ENCODE measurements at places on chromosomes 12 and 14. TPM values are rescaled to one million over a fixed set of nuclear protein-coding genes. Genes with fewer than 3 reads are reported as not detected.

The SLC15A4 gene
- 10.1 TPM for total RNA-seq

The TAS2R9 gene
- total RNA-seq, result not detected

The RFC5 gene
- 62.5 TPM for total RNA-seq

The RNASE13 gene
- total RNA-seq, result not detected

The CLEC2B gene
- 30.3 TPM for total RNA-seq

The SLCO1C1 gene
- not detected for total RNA-seq

GRCh38 chr12:1488908-1489381, 105.4 kb downstream of the FBXL14 start:
- DNase-seq, result peak; percentile 37

GRCh38 chr12:75712223-75712622, 200.8 kb upstream of the KRR1 start:
- no peak for DNase-seq

DNA sequence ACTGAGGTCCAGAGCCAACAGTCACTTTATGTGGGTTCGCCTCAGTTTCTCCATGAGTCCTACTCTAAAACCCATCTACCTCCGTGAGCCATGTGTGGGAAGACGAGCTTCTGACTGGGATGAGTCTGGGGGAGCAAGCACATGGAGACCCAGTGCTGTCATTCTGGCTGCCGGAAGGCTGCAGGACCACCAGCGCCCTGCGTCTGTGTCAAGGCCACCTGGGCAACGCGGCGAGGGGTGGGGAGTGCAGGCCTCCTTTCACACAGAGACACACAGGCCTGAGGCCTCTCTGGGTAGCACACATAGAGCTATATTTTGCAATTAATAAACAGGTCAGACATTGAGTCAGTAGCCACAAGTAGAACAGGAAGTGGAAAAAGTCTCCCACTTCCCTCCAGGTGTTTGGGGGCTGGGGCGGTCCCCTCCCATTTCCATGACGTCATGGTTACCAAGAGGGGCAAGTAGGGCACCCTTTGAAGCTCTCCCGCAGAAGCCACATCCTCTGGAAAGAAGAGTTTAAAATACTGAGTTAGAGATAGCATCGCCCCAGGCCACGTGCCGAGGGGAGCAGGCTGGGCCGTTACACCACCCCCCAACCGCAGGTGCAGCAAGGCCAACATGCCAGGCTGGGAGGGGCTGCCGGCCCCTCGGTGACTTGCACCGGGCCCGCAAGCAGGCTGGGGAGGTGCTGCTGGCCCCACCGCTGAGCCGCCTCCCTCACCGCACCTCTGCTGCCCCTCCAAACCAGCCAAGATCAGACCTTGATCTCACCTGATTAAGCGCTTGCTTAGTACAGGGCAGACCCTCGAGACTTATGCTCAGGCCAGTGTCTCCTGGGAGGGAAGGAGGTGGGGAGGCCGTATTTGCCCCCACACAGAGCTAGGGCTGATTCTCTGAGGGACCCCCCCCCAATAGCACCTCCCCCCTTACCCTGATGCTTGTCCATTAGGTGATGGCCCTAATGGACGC, 32.7 kb downstream of the DAD1 start:
- DNase-seq, result peak; percentile 99

GRCh38 chr14:53306911-53307310, 153.8 kb upstream of the DDHD1 start:
- no peak for DNase-seq

DNA sequence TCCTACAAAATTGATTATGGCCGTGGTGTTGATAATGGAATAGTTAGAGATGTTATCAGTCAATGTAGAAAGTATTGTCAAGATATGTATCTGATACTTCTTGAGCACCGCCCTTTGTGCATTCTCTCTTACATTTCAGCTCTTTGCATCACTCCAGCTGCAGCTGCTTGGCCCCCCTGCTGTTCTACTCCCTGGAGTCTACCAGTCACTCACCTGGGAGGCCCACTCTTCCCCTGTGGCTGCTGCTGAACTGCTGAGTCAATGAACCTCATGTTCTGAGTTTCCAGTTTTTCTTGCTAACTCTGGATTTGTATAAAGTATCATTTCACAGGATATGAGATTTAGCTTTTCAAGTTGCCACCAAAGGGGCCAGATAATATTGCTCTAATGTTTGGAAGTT, 312.8 kb upstream of the SLC16A7 start:
- DNase-seq, result no peak

GRCh38 chr14:51516706-51517395, 134.9 kb upstream of the FRMD6 start:
- DNase-seq, result no peak

DNA sequence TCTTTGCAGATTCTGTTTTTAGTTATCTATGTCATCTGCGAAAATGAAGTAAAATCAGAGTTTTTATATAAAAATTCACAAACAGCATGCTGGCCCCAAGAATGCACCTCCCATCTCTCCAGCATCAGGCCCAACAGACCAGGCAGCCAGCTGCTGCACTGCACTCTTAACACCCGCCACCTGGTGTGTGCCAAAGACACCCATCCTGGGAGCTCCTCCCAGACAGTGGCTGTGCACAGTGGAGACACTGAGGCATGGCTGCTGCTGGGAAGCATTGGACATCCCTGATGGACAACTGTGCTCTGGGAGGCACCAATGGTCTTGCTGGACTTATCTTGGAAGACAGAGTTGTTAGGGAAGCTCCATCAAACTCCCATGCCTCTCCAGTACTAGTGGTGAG, 817.2 kb downstream of the TMEM121 start:
- no peak for DNase-seq

- DNase-seq, result no peak
Observed at GRCh38 chr14:67940486-67941455, 121.2 kb downstream of the RAD51B start.

GRCh38 chr14:62691647-62692489, 353.4 kb downstream of the KCNH5 start:
- DNase-seq, result no peak

- no peak for DNase-seq
Observed at GRCh38 chr12:80681287-80681686, 26.1 kb upstream of the MYF6 start.

DNA sequence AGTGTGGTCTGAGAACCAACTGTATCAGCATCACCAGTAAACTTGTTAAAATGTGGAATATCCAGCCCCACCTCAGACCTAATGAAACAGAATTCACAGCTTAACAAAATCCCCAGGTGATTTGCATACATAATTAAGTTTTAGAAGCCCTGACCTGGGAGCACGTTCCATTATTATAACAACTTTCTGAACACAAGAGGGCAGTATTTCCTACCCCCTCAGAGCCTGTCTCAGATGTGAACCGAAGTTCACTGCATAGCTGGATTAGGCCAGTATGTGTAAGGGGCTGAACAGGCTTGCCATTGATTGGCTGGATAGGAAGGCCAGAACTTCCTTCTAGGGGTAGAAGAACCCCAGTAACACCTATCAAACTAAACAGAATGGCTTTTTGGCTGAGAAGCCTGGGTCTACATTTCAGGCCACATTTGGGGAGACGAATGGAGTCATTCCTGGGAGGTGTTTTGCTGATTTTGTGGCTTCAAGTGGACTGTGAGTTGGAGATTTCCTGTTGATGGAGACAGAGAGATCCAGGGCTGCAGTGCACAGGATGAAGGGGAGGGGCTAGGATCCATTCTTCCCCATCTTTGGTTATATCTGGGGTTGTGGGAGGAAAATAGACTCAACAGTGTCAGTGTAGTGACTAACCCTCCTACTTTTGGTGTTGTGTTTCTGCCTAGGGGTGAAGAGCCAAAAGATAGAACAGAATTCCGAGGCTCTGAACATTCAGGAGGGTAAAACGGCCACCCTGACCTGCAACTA, 94.7 kb upstream of the OR4E1 start:
- DNase-seq, result peak; percentile 39

GRCh38 chr14:49852301-49853157, at the start of gene NEMF:
NEMF (minus strand) TSS chr14:49852788; CDS start chr14:49852753, 35 bp downstream.
- DNase-seq, result peak; percentile 90

DNA sequence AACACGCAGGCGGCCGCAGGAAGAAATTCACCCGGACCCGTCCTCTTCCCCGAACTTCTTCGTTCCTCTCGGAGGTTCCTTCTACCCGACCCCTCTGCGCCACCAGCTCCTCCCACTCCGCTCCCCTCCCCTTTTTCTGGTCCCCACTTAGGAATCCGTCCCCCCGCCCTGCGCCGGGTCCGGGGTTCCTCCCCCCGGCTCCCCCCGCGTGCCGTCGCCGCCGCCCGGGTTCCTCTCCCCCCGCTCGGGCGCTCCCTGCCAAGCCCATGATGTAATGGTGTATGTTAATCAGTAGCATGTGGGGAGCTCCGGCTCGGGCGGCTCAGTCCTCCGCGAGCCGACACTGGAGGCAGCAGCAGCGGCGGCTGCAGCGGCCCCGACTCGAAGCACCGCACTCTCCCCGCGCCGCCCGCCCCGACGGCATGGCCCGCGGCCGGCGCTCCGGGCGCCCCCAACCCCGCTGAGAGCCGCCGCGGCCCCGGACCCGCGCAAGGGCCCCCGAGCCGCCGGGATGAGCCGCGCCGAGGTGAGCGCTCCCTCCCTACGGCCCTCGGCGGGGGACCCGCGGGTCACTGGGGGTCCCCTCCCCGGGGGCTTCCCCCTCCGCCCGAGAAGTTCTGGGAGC, 1.0 kb upstream of the SAMD4A start:
- DNase-seq, result peak; percentile 81

- DNase-seq, result no peak
Observed at GRCh38 chr12:123250471-123251383, 17.5 kb downstream of the MTRFR start.

DNA sequence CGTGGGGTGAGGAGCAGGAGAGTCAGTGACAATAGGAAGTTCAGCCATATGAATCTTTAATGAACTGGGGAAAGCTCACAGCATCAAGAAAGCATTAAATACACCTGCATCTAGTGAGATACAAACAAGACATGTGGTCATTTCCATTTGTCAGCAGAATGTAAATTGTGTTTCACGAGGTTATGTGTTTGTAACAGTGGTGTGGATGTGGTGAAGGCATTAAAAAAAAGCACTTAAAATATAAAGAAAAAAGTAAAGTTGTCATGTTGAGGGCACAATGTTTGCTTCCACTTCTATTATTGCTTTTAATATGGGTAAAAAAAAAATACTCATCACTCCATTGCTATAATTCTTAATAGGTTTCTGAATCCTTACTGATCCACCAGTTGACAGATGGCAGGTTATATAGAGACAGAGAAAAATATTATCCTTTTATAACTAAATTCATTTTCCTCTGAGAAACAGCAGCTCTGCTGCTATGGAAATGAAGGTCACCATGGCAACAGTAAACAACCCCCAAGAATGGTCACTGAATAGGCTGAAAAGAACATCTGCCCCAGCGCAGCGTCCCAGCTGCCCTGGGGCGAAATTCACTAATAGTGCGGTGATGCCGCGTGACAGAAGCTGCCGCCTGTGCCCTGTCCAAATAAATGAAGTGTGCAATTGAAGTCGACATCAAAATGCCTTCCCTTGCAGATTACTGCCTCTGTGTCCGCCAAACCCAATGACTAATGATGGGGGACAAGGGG, 226.1 kb downstream of the FOXN3 start:
- no peak for DNase-seq

DNA sequence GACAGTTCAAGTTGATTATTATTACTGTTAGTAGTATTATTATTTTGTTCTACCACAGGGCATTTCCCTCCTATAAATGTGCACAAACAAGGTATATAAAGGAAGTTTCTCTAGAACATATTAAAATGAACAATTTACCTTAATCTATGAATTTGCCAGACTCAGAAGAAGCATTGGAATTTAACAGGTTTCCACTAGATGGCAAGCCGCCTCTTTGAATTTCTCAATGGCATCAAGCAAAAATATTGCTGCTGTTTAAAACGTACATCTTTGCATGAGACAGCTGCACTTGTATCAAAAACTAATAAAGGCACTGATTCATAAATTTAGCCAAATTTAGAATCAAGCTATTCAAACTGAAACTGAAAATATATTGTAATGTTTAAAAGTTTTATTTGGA, 34.6 kb upstream of the MIS18BP1 start:
- no peak for DNase-seq

- DNase-seq, result peak; percentile 71
Observed at GRCh38 chr14:49861699-49862088, 9.1 kb upstream of the NEMF start.

- no peak for DNase-seq
Observed at GRCh38 chr12:132137483-132138125, 6.5 kb downstream of the DDX51 start.

- no peak for DNase-seq
Observed at GRCh38 chr12:13595536-13596443, 385.6 kb downstream of the GRIN2B start.

All from activated naive CD4-positive, alpha-beta T cell treated with anti-CD3 and anti-CD28 coated beads for 36 hours (primary cell).